ENCODE measurements at places on chromosomes 1 and 21.

DNA sequence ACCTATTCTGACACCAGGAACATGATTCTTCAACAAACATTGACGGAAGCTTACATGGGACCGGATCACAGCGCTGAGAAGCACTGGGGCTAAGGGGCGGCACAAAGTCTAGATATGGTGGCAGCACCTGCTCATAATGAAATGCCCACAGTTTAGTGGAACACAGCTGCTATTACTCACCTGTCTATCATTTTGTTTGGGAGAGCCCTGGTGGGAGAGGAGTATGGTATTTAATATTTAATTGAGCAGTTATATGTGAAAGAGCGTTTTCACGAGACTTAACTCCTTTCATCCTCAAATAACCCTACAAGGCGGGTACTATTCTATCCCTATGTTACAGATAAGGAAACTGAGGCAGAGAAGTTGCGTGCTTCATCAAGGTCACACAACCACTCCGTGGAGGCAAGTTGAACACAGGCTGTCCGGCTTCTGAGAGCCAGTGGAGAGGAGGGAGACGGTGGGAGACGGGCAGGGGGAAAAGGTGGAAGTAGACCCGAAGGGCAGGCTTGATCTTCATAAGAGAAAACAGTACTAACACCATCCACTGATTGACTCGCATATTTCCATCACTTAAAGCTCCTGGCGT lies 790 bp upstream of the TSNAX start:
- DNase-seq = no peak

DNA sequence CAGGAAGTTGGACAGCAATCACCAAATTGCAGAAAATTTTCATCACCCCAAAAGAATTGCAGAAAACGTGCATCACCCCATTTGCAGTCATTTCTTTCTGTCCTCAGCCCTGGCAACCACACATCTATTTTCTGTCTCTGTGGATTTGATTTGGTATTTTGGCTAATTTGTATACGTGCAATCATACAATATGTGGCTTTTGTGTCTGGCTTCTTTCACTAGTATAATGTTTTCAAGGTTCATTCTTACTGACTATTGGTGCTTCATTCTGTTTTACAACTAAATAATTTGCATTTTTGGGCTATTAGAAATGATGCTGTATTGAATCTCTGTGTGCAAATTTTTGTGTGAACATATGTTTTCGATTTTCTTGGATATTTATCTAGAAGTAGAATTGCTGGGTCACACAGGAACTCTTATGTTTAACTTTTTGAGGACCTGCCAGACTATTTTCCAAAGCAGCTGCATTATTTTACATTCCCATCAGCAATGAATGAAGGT lies 24.8 kb upstream of the PRDM2 start:
- no peak for DNase-seq

GRCh38 chr21:43865540-43866259 lies 677 bp downstream of the AGPAT3 start:
- no peak for DNase-seq

- DNase-seq = no peak
These were observed 204.7 kb upstream of the PROX1 start for GRCh38 chr1:213782941-213783672.

GRCh38 chr21:44938772-44939531 lies 877 bp upstream of the SLX9 start:
- DNase-seq = no peak

GRCh38 chr1:177977141-177977540 lies 7.3 kb upstream of the SEC16B start:
- DNase-seq = no peak

GRCh38 chr1:89170170-89171066 lies 5.4 kb downstream of the GBP7 start:
- DNase-seq = no peak

- no peak for DNase-seq
These were observed 341 bp upstream of the TMEM61 start for GRCh38 chr1:54980046-54980527.

GRCh38 chr1:60503266-60503925 lies 429.8 kb upstream of the C1orf87 start:
- no peak for DNase-seq

DNA sequence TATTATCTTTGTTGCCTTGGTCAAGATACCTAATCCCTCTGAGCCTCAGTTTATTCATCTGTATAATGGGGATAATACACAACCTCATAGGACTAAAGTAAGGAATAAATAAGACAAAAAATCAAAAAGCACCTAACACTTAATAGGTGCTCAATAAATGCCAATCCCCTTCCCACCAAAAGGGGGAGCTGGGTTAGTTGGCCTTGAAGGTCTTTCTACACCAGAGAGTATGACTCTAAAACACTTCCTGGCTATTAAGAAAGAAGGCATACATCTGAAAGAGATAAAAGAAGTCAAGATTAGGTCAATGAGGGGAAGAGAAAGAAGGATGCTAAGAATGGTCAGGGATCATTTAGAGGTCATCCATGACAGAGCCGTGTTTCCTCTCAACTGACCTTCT lies 11.1 kb downstream of the VSIG8 start:
- no peak for DNase-seq

- no peak for DNase-seq
These were observed 40.5 kb downstream of the COL6A1 start for GRCh38 chr21:46021978-46022544.

- no peak for DNase-seq
These were observed 20.0 kb downstream of the ZNF678 start for GRCh38 chr1:227583354-227583753.

Data from HS-5 (cell line).